Erythroblast (primary cell): ENCODE measurements at places on chromosomes 4 and X.

DNA sequence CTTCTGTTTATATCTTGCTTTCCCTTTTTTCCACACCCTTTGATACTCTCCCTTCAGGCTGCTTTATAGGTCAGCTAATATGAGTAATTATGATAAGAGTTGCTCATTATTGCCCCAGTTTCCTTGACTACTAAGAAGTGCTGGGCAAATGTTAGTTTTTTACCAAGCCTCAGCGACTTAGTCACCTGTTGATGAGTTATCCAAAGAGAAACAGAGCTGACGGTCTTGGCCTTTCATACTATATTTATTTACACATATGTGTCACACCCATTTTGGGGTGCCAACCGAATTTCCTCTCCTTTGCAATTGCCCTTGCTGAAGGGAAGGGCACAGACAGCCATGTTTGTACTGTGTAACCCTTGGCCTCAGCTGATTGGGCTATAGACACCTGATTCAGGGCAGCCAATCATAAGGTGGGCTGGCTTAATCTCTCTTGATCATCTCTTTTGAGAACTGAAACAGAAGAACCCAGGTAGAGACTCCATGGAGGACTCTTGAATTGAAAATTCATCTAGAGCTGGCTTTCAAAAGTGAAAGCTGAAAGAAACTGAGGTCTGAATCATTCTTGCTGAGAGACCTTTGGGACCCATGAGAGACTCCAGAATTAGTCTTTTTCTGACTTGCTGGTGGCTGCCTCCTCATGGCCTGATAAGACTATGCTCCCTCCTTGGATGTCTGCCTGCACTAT lies 111.7 kb upstream of the RPS6KA3 start:
- DNase-seq = no peak

DNA sequence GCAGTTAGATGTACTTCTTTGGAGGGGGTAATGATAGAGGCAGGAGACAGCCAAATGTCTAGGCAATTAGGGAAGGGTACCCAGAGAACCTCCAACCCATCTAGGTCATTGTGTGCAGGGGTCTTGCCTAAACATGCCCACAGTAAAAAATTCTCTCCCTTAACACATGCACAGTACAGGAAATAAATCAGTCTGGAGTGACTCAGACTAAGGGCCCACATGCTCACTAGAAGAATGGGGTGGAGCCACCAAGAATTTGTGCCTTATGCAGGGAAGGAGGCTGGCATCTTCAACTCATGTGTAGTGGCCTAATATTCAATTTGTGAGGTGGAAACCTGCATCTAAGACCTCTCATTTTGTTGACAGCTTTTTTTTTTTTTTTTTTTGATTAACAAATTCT lies 945.3 kb upstream of the GRIA3 start:
- no peak for DNase-seq

GRCh38 chrX:37726346-37726745 lies 40.8 kb downstream of the XK start:
- no peak for DNase-seq

- DNase-seq = no peak
Observed at GRCh38 chr4:20456407-20456806, 204.7 kb downstream of the SLIT2 start.

DNA sequence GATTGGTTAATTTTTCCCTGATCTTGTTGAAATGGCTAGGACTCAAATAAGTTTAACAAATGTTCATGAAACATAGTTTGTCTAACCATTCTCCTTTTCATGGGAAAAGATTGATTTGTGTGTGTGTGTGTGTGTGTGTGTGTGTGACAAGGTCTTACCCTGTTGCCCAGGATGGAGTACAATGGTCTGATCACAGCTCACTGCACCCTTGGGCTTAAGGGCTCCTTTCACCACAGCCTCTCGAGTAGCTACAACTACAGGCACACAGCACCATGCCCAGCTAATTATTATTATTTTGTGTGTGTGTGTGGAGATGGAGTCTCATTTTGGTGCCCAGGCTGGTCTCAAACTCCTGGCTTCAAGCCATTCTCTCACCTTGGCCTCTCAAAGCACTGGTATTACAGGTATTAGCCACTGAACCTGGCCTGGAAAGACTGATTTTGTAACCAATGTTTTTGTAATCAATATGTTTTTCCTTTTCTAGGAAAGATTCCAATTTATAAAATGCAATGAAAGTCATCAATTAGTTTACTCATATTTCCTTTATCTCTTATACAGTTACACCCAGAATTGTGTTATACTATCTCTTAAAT lies 139.3 kb downstream of the CPE start:
- no peak for DNase-seq

DNA sequence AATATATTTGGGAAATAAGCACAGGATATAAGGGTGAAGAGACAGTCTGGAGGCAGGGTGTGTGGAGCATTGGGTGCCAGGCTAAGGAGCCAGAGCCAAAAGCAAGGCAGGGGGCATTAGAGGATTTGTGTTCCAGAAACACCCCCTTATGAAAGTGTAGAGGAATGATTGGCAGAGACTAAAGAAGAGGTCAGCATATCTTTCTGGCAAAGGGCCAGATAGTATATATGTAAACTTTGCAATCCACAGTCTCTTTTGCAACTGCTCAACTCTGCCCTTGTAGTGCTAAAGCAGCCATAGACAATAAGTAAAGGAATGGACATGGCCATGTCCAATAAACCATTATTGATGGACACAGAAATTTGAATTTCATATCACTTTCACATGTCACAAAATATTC lies 3.6 kb upstream of the SLC9A6 start:
- DNase-seq = peak; percentile 1

DNA sequence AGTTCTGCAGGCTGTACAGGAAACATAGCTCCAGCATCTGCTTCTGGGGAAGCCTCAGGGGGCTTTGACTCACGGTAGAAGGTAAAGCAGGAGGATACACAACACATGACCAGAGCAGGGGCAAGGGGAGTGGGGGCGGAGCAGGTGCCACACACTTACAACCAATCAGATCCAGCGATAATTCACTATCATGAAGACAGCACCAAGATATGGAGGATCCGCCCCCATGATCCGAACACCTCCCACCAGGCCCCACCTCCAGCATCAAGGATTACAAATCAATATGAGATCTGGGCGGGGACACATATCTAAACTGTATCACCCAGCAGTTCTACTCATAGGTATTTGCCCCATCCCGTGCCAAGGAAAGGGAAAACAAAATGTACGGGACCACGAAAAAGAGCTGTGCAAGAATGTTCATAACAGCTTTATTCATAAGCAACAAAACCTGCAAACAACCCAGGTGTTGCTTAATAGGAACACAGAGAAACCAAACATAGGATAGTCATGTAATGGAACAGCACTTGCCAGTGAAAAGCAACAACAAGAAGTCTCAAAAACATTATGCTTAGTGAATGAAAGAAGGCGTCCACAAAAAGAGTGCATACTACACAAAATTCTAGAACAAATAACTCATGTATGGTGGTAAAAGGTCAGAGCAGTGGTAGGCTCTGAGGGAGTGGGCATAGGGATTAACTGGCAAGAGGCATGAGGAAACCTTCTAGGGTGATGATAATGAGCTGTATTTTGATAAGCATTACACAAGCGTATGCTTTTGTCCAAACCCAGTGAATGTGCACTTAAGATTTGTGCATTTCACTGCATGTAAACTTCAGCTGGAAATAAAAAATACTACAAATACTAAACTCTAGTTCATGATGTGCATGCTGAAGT lies 130.9 kb upstream of the FAM9B start:
- no peak for DNase-seq

DNA sequence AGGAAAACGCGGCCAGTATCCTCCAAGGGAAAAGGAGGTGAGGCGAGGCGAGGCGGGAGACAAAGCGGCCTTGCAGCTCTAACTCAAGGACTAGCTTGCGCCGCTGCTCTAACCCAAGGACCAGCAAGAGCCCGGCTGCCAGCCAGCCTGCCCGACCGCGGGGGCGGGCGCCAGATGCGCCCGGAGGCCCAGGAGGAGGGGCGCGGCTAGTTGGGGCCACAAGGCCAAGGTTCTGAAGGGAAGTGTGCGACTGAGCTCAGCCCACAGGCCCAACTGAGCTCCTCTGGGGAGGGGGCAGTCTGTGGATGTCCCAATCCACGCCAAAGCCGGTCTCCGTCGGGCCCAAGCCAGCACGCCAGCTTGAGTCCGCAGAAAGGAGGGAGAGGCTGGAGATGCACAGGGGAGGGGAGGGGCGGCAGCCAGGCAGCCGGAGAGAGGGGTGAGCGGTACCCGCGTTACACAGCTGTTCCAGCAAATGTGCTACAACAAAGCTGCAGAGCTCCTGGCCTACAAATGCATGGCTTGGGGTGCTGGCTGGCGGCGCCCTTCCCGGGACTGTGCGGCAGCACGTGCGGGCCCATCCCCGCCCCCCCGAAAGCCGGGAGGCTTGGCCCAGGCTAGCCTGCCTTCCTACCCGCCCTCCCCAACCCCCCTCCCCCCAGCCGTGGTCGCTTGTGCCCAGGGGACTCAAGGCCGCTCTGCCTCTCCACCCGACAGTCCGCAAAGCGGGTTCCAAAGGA lies 637 bp downstream of the AMER1 start:
- DNase-seq = peak; percentile 55

- no peak for DNase-seq
Observed at GRCh38 chr4:152352215-152352614, 183.7 kb downstream of the FBXW7 start.

DNA sequence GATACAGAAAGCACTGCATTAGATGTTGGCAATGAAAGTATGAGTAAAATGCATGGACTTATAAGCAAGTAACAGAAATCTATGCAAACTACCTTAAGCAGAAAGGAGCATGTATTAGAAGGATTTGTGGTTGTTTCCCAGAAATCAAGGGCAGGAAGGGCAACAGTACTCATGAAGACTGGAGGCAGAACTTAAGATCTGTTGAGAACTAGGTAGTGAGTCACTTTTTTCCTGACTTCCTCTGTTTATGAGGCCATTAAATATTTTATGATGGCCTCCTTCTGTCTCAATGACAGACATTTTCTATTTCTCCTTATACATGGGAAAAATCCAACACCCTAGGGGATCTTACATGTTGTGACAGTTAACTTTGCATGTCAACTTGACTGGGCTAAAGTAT lies 398.2 kb downstream of the MID1IP1 start:
- no peak for DNase-seq

GRCh38 chr4:38462367-38463055 lies 201.5 kb upstream of the KLF3 start:
- DNase-seq = peak; percentile 18

DNA sequence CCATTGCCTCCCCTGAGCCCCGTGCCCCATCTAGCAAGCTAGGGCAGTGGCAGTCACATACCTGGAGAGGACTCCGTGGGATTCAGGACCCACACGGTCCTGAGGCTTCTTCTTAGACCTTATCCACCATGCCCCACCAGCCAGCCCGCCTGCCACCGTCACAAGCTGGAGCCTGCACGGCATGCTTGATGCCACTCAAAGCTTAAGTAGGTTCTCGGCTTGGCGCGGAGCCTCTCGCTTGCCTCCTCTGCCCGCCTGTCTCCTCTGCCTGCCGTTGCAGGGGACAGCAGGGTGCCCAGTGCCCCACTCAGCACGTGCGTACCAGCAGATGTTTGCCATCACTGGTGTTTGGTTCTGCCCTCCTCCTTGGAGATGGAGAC lies 14.1 kb downstream of the PSAPL1 start:
- DNase-seq = no peak

- peak; percentile 8 for DNase-seq
Observed at GRCh38 chr4:108619372-108620100, 840 bp upstream of the RPL34 start.

DNA sequence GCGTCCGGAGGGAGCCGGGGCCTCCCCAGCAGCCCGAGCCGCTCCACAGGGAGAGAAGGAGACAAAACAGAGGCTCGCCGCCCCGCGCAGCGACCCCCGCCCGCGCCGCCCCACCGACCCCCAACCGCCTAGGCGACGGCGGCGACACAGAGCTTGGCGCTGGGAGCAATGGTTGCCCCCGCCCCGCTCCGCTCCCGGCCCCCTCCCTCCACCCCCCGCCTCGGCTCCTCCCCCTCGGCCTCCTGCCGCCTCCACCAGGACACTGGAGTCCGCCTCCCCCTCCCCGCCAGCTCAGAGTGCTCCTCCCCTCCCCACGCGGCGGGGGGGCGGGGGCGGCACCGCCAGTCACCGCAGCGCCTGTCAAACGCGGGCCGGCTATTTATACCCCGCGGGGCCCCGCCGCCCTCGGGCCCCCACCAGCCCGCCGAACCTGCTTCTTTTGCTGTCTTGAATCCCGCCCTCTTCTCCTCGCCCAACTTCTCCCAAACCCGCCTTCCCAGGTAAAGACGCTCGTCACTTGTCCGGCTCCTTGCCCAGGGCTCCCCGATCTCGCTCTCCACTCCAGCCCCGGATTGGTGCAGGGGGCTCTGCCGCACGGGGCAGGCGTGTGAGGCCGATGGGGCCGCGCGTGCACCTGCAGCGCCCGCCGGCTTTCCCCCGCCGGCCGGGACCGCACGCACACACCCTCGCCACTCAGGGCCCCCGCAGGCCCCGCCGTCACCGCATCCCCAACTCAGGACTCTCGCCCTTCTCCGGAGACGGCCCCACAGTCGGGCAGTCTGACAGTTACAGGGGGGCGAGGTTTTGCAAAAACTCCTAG lies at the start of gene ELF2:
ELF2 (minus strand) TSS at position 170 of the 820 bp plus-strand sequence. CDS start 39,517 bp downstream, outside the sequence.
- peak; percentile 97 for DNase-seq

GRCh38 chr4:127772769-127773671 lies 9.1 kb upstream of the HSPA4L start:
- no peak for DNase-seq

DNA sequence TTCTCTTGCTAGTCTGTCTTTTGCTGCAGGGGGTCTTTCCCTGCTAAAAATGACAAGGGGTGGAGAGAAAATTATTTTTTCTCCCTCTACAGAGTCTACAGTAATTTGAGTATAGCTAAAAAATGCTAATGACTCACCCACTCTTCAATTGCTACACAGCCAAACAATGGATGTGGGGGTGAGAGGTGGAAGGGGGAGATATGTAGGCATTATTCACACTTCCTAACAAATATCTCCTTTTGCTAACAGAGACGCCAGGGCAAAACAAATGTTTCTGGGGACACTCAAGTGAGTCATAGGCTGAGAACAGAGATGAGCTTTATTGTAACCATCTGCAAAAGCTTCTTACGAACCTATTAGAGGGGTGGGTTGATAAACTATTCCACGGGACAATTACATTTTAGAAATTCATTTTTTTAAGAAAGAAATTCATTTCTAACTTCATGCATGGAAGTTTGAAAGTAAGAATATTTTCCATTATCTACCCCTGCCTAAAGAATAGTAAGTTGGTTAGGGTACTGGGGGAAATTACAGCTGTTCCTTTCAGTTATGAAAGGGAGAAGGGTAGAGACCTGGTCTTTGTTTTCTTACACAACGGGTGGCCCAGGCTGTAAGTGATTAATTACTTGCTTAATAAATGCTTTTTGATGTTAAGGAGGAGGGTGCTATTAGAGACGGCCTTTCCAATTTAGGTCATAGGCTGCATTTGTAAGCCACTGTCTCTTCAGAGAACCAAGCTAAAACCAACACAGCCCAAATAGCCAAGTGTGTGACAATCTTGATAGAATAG lies 12.8 kb downstream of the SCD5 start:
- DNase-seq = no peak
